ENCODE measurements at places on chromosomes 11 and 22.

DNA sequence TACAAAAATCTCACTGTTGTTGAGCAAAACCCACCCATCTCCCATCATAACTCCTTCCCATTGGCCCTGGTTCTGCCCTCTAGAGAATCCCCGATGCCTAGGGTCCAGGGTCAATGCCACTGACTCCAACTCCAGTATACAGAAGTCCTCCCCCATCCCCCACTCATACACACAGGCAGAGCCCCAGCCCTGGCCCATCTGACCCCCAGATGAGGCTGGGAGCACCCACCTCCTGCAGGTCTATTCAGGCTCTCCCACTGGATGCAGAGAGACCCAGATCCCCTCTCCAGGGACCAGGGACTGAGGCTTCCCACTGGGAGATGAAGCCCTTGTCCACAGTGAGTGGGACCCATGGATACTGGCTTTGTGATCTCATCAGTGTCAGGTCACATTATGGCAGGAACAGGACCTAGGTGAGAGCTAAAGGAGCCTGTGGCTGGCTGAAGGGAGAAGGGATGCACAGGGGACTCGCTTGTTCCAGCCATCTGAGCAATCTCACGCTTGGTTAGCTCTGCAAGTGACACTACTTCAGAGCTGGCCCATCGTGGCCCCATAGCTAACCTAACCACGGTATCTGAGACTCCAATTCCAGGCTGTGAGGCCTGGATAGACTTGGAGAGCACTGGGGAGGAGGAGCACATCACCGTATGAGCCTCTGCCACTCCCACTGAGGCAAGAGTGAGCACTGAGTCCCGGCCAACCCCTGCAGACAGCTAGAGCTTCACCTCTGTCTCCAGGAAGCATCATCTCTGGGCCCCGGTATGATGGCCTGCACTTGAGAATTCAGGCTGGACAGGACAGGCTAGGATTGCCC, 35.7 kb downstream of the TRIM29 start:
- no peak for DNase-seq

DNA sequence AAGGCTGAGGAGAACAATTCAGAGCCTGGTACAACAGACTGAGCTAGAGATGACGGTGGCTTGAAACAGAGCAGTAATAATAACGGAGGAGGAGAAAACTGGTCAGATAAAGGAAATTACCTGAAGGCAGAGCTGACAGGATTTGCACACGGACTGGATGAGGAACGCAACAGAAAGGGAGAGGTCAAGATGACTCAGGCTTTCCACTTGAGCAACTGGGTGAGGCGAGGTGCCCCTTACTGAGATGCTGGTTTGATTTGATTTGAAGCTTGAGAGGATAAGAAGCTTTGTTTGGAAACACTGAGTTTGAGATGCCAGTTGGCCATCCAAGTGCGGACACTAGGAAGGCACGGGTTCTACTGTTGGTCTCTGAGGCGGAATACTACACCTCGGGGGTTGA, 35.4 kb upstream of the NRIP3 start:
- DNase-seq, result no peak

- DNase-seq, result no peak
Observed at GRCh38 chr11:72483412-72484186, 49.3 kb upstream of the CLPB start.

DNA sequence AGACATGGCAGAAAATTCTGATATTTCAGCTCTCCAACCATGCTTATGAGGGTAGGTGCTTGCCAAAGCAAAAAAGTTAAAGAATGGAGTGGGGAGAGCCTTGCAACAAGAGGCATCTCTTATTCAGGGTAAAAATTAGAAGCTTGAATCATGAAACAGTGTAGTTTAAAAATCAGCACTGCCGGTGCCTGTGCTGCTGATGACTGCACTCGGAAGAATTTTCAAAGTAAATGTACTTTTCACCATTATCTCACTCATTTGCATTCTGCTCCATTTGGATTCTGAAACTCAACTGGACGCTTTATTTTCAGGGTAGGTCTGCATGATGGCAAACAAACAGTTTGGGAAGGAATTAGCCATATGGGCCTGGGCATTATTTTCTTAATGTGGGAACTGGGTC, 126.3 kb downstream of the KIRREL3 start:
- no peak for DNase-seq

GRCh38 chr11:110712659-110713448, 617 bp upstream of the ARHGAP20 start:
- no peak for DNase-seq

GRCh38 chr11:3831378-3832239, 9.2 kb downstream of the RHOG start:
- DNase-seq, result no peak

DNA sequence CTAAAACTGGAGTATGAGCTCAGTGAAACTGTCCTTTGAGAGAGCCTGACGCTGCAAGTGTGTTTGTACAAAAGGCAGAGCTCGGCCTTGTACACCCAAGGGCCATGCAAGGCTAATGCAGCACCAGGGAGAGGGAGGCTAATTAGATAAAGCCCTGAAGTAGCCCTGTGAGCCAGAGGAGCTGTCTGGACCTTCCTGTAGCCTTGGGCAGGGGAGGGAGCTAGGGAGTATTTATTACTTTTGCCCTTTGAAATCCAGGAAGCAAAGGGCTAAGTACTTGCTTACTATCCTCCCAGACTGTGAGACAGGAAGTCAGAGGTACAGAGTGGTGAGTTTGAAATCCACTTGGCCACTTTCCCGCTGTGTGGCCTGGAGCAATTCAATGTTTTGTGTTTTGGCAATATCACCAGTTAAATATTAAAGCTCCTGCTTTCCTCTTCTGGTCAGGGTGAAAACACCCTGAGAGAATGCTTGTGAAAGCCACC, 10.2 kb upstream of the LDHA start:
- DNase-seq, result peak; percentile 73

DNA sequence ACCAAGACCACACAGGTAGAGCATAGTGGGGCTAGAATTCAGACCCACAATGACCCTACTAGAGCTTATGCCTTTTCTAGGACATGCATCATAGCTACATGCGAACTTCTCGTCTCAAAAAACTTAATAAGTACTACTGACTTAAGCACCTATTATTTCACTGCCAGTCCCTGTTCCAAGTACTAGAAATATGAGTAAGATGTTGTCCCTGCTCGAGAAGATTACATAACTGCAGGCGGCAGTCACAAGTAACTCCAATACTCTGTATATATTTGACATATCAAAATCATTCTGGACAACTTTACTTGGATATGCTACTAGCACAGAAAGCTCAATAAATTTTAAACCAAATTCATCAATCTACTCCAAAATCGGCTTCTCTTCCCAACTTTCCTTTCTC, 235.0 kb downstream of the TTC28 start:
- DNase-seq, result no peak

DNA sequence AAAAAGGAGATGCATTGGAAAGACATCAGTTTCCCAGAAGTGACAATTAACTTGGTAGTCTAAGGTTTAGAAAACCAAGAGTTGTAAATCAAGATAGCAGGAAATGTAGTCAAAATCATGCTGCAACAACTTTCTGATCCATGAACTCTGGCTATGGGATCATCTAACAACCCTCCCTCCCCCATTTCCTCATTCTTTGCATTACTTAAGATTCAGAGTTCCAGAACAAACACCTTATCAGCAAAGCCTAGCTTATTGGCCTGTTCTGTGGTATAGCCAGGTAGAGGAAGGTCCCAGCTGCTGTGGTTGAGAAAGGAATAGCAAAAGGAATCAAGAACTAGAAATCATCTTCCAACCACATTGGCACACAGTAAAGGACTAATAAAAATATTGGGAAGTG, 651.1 kb downstream of the METTL15 start:
- DNase-seq, result no peak

DNA sequence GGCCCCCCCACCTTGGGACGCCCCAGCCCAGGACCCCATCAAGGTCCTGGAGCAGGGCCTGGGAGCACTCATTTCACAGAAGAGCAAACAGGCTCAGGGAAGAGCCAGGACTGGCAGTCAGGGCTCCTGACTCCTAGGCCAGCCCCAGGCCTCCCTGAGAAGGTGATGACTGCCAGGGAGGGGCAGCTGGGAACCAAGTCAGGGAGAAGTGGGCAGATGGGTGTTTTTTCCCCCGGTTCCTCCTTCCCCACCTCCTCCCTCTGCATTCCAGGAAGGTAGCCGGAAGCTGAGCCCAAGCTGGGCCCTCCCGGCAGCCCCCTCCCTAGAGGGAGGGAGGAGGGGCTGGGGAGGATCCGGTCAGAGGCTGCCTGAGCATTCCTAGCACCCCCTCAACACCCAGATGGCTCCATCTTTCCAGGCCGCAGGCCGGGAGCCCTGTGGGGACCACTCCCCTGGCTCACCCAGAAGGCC, 19.6 kb downstream of the MYRF start:
- DNase-seq, result no peak

DNA sequence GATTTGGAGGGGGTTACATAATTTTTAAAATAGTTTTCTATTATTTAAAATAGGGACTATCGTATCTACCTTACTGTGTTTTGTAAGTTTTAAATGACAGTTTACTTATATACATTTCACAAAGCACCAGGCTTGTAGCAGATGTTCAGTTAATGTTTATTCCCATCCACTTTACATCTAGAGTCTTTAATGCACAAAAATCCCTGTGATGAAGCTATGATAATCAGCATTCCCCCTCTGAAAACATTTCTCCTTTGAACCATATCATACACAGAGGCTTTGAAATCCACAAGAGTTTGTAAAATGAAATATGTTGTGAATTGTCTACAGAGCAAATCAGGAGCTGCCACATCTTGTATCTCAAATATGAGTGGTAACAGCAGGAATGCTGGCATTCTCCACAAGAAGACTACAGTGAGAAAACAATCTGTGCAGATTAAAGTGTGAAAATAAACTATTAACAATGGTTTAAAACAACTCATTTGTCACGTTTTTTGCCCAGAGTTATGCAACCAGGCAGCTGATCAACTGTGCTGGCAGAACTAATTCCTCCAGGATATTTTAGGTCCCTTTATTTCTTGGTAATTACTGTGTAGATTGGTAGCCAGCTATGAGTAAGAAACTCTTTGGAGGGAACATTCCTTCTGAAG, 699.1 kb upstream of the ARHGAP42 start:
- DNase-seq, result no peak

- peak; percentile 24 for DNase-seq
Observed at GRCh38 chr22:19884161-19884953, 29.7 kb upstream of the GNB1L start.

DNA sequence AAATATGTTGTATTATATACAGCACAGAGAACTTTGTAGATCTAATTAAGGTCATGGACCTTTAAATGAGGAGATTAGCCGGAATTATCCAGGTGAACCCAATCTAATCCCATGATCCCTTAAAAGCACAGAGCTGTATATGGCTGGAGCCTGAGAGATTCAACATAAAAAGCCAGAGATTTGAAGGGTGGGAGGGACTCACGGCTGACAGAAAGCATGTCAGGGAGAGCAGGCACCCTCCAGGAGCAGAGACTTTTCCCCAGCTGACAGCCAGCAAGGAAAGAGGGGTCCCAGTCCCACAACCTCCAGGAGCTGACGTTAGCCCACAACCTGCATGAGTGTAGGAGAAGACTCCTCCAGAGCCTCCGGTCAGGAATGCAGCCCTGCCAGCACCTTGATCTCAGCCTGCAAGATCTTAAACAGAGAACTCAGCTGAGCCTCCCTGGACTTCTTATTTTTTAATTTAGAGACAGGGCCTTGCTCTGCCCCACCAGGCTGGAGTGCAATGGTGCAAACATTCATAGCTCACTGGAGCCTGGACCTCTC, 20.0 kb upstream of the ADA2 start:
- DNase-seq, result no peak
